ENCODE measurements at places on chromosomes 1 and 21.

DNA sequence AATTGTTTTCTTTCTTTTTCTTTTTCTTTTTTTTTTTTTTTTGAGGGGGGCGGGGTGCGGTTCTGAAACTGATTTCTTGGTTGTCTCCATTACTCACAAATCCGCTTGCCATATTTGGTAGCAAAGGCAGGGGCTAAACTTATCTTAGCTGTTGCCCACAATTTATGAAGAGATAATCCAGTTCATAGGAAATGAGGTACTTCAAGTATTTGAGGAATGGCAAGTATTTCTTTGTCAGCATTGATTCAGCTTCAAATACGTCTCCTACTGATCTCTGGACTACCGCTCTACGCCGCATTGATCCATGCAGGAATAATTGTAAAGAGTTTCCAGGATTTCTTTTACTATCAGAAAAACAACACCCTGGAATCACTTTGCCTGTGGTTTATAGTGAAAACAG lies 289.2 kb upstream of the DPYD start:
- no peak for DNase-seq

- no peak for DNase-seq
Observed at GRCh38 chr1:44237721-44238457, 24.6 kb downstream of the DMAP1 start.

DNA sequence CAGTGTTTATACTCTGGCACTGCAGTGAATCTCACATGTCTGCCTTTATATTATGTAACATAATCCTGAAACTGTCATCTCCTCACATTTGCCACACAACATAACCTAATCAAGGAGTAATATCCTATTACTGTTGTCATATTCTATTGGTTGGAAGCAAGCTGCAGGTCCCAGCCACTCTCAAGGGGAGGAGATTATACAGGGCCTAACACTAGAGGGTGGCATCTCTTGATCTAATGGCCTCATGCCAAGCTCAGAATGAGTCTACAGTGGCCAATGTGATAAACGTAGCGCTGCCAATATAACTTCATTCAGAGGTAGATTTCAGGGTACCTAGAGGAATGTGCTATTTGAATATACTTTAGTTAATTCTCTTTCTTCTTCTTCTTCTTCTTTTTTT lies 166.8 kb downstream of the BACH1 start:
- no peak for DNase-seq

GRCh38 chr1:61504852-61505390 lies 220.0 kb downstream of the TM2D1 start:
- no peak for DNase-seq

DNA sequence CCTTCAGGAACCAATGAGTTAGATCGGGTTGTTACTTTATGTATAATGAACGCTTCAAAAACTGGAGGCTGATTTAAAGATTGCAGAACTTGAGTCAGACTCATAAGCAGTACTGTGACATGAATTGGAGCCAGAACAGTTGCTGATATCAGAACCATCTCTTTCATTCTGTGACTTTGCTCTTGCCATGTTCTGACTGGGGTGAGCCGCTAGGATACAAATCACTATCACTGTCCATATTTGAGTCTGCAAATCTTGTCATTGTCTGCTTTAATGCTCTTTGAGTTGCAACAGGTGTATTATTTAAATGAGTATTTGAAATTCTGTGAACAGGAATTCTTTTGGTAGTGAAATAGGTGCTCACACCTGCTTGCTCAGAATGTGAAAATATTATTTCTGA lies 52.5 kb downstream of the LRIG2 start:
- DNase-seq = no peak

DNA sequence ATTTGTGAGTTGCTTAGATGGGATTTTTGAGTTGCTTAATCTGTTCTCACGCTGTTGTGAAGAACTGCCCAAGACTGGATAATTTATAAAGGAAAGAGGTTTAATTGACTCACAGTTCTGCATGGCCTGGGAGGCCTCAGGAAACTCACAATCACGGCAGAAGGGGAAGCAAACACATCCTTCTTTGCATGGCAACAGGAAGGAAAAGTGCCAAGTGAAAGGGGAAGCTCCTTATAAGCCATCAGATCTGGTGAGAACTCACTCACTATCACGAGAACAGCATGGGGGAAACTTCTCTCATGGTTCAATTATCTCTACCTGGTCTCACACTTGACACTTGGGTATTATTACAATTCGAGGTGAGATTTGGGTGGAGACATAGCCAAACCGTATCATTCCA lies 10.3 kb downstream of the CLIC6 start:
- no peak for DNase-seq

DNA sequence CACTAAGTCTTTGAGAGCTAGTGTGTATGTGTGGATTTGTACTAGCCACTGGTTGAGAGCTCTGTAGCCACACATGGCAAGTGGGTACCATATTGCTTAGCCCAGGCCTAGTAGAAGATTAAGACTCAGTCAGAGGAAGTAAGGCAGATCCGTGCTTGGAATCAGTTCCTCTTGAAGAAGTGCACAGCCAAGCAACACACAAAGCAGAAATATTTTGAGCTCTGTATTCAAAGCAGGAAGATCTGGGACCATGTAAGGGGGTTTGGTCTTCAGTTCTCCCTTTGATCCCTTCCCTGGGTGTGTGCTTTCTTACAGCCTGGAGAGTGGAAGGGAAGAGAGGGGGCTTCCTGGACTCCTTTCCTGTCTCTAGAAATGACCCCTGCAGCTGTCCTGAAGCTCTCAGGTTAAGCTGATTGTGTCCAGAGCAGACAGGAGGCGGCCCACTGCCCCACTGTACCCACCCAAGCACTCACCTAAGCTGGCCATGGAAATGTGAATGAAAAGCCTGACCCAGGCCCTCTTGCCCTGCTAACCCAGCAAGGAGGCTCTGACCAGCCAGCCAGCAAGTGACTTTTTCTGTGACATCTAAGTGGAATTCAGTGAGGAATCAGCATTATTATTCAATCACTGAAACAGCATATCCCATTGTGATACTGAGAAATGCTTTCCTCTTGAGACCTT lies 3.6 kb downstream of the ETS2 start:
- DNase-seq = no peak

DNA sequence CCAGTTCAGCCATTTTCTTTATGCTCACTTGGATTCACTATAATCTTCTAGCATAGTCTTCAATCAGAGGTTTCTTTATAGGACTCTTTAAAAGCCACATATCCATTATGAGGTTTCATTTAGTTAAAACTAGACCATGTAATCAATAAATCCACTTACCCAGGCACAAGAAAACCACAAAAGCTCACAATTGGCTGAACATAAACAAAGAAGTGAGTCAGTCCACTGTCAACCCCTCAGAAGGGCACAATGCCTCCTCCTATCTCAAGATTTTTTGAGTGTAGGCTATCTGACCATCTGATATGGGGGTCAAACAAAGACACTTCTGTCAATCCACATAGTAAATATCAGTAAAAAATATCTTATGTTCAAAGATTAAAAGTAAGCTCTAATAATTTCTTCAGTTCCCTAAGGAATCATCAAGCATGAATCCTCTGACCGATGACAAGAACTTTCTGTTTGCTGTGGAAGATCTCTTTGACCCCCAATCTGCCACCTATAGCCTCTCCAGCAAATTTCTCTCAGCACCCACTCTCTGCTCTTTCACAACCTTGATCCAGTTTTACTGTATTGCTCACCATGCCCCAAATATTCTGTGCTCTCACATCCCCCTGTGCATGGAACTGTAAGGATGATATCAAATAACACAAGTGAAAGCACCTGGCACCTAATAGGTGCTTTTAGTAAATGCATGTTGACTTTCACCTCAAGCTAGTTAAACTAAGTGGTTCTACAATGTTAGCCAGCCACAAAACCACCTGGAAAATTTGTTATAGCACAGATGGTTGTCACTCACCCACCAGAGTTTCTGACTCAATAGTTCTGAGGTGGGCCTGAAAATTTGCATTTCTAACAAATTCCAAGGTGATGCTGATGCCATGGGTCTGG lies 16.7 kb downstream of the RAB3B start:
- DNase-seq = no peak

DNA sequence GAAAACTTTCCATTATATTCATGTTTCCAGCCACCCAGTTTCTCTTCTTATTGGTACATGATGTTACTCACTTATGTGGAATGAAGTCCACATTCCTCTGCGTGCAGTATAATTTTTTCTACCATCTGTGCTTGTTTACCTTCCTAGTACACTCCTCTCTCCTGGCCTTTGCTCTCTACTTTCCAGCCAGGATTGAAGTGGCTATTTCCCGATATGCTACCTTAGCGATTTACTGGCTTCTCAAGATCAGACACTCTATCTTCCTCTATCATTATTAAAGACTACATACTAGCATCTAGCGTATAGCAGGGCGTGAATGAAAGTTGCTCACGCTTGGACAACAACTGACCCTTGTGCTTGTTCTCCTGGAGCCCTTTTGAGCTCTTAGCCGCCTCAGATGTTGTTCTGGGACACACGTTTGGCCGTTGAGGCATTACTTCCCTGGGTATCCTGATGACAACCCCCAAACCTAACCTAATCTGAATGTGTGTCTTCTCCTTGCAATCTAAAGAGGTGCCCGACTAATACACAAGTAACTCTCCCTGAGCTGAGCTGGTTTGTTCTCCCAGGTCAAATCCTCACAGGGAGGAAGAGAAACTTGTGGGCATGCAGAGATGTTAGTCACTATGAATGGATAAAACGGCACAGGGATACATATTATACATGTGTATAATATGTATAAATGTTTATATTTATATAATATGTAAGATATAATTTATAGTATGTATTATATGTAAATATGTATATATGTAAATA lies 13.4 kb upstream of the MTARC2 start:
- DNase-seq = no peak

GRCh38 chr1:213993929-213994328 lies 6.2 kb downstream of the PROX1 start:
- no peak for DNase-seq
